ENCODE measurements at places on chromosomes 16 and 17.
A peak's percentile ranks its signal among the peaks of the same experiment; 100 is the strongest.

- no peak for DNase-seq
Observed at GRCh38 chr16:53744449-53744848, 40.5 kb downstream of the FTO start.

DNA sequence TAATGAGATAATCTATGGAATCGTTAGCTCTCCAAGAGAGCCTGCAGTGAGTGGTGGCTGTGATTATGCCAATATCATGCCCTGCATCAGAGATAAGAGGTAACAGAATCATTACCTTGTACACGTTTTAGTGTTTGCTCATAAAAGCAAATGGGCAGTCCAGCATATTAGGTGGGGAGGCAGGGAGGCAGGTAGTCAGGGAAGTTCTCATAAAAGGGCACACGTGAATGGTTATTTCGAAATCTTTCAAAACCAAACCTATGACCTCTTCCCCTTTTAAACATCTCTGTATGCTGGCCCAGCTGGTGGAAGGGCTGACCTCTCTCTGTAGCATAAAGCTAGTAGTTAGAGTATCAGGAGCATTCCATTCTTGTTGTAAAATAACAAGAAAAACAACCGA lies 51.7 kb downstream of the VAT1L start:
- DNase-seq: no peak

DNA sequence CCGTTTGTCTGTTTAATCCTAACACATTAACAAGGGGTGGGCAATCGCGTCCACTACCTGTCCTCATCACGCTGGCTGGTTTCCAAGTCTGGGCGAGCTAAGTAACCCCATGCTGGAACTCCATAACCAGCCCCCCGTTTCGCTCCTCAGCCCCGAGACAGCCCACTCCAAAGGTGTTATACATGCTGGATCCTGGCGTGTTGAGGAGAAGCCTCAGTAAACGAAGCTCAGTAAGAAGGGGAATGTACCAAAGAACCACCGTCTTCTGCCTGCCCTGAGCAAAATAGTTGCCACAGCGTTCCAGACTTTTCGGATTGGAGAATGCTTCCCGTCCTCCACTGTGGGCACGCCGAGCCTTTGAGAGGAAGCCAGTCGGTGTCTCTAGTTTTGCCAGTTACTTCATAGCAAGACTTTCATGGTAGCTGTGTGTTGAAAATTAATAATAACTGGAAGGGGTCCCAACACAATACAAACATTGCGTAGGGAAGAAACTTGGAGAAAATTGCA lies 16.1 kb upstream of the C17orf78 start:
- no peak for DNase-seq

DNA sequence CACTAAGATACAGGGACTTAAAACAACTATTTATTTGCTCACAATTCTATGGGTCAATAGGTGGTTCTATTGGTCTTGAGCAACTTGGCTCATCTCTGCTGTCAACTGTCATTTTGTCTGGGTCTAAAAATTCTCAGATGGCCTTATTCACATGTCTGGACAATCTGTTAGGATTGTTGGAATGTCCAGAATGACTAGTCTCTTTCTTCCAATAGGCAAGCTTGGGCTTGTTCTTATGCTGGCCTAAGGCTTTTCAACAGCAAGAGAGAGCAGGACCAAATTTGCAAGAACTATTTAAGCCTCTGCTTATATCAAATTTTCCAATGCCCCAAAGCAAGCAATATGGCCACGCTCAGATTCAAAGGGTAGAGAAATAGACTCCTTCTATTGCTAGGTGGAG lies 240.9 kb downstream of the KIF2B start:
- no peak for DNase-seq

DNA sequence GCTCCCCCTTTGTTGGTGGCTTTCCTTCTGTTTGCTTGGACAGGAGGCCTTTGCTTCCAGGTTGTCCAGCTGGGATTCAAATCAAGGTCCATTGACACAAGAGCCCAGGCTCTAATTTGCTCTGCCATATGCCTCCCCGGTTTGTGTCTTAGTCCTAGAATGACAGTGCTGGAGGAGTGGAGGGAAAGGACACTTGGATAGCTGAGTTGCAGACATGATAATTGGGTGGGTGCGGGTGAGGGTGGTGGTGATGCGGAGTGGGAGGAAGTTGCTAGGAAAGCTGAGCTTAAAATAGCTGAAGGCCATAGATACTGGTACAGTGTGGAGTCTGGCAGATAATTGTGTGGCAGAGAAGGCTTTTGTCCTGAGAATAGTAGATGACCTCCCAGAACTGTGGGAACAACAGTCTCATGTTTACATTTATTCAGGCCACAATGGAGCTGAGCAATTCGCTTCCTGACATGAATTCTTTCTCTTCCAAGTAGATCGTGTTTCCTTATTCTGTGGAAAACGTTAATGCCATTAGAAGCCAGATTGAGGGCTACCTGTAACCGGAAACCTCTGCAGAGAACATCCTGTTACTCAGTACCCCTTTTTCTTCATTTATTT lies 23.8 kb downstream of the SEC14L1 start:
- no peak for DNase-seq

- no peak for DNase-seq
Observed at GRCh38 chr17:79917902-79918484, 78.8 kb upstream of the CBX4 start.

DNA sequence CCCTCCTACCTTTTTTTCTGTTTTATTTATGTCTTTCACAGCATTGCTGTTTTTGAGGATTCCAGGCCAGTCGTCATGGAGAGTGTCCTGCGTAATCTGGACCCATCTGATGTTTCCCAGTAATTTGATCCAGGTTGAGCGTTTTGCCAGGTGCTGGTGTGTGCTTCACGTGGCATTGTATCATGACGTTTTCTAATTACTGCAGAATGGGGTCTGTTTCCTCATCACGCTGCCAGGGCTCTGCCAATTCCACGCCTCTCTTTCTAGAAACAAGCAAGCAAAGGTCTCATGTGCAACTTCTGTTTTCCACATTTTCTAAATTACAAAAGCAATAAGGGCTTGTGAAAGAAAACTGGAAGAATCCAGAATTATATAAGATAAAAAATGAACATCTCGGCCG lies 28.3 kb upstream of the BHLHA9 start:
- DNase-seq: no peak

DNA sequence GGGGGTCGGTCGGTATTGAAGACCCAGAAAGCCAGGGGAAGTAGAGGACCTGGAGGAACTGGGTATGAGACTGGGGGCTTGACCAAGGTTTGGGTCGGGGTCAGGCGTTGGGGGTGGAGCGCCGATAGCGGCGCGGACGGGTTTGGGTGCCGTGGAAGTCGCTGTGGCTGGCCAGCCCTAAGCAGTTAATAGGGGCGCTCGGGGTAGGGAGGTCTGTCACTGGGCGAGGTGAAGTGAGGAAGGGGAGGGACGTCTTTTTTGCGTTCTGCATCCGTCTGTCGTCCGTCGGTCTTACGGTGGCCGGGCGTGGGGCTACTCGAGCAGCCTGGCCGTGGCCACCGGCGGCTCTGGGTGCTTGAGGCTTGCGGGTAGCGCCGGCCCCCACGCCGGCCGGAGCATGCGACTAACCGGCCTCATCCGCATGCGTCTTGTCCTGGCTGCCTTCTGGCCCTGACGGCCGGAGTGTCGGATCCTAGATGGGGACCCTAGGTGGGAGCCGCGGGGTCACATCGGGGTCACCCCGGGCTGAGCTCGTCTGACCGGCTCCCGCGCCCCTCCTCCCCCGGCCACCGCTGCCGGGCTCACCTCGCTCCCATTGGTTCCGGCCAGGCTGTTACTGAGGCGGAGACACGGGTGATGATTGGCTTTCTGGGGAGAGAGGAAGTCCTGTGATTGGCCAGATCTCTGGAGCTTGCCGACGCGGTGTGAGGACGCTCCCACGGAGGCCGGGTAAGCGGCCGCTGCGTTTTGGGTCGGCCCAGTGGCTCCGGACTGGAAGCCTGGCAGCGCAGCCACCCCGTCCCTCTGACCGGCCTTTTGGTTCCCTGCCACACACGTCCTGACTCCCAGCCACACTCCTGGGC lies 10.3 kb upstream of the TMEM88 start:
- DNase-seq: peak; percentile 89

DNA sequence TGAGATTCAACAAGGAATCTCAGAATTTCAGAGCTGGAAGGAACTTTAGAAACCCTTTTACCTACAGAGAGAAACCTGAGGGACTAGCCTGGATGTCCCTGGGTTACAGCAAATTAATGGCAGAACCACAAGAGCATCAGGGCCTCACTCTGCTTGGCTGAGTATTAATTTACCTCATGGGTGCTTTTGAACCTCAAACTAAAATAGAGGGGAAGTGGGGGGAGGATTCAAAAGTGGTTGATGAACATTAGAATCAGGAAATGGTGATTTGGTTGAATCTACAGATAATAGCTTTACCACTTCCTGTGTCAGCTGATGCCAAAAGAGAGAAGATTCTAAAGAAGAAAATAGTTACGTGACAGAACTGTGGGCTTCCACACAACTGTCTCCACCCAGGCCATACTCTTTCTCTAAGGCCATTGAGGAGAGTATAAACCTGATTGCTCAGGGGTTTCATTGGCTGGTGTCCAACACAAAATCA lies 11.3 kb upstream of the SKAP1 start:
- DNase-seq: peak; percentile 63

DNA sequence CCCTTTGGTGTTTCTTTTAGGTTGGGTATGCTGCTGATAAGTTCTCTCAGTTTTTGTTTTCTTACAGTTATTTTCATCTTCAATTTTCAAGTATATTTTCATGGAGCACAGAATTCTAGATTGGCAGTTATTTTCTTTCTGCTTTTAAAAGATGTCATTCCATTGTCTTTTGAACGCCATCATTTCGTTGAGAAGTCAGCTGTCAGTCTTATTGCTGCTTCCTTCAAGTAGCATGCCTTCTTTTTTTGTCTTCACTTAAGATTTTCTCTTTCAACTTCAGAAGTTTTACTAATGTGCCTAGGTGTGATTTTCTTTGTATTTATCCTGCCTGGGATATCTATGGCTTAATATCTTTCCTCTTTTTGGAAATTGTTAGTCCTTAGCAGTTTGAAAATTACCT lies 262.2 kb upstream of the PMFBP1 start:
- no peak for DNase-seq

- peak; percentile 43 for DNase-seq
Observed at GRCh38 chr17:73646409-73647300, 2.4 kb upstream of the SDK2 start.

DNA sequence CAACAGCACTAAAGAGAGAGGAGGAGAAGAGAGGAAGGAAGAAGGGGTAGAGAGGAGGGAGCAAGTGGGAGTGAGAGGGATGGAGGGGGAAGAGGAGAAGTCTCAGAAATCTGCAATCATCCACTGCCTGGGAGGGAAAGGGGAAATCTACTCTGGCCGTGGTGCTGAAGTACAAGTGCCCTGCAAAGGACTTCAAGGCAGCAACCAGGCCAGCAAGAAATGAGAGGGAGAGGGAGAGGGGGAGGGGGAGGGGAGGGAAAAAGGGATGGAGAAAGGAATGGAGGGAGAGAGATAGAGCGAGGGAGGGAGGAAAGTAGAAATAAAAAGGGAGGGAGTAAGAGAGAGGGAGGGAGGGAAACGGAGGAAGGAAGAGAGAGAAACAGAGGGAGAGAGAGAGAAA lies 130.8 kb upstream of the EEF2KMT start:
- DNase-seq: no peak

- no peak for DNase-seq
Observed at GRCh38 chr17:64707050-64707591, 45.0 kb upstream of the SMURF2 start.

GRCh38 chr17:82118815-82119380 lies 20.9 kb upstream of the FASN start:
- DNase-seq: no peak

DNA sequence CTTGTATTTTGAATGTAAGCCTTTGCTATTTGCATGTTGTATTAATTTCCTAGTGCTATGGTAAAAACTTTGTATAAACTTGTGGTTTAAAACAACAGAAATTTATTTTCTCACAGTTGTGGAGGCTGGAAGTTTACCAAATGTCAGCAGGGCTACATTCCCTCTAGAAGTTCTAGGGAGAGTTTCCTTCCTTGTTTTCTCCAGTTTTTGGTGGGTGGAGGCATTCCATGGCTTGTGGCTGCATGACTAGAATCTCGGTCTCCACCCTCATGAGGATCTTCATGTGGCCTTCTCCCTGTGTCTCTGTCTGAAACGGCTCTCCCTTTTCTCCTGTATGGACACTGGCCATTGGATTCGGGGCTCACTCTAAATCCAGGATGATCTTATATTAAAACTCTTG lies 482.2 kb upstream of the GOT2 start:
- no peak for DNase-seq

GRCh38 chr16:706189-707061 lies 824 bp upstream of the FBXL16 start:
- no peak for DNase-seq

DNA sequence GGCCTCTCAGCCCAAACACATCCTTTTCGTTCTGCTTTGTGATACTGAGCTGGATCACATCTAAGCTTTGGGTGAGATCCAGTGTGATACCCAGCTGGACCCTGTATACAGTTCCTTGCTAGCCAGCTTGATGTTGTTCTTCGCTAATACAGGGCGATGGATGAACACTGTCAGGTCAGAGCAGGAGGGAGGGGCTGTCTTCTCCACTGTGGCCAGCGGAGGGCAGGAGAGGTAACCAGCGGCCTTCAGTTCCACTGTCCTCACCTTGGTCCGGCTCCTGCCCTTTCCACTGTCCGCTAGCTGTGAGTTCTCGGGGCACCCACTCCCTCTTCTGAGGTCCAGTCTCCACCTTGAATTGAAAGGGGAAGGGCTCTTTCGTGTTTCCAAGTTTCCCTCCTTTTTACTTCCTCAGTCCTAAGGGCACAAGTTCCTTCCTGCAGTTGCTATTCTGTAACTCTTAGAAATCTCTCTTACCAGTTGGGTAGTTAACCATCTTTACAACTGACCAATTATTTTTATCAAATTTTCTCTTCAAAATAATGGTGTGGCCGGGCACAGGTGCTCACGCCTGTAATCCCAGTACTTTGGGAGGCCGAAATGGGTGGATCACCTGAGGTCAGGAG lies 3.0 kb upstream of the ZNF213 start:
- peak; percentile 63 for DNase-seq

- DNase-seq: no peak
Observed at GRCh38 chr17:63703556-63704258, 3.8 kb upstream of the LIMD2 start.

DNA sequence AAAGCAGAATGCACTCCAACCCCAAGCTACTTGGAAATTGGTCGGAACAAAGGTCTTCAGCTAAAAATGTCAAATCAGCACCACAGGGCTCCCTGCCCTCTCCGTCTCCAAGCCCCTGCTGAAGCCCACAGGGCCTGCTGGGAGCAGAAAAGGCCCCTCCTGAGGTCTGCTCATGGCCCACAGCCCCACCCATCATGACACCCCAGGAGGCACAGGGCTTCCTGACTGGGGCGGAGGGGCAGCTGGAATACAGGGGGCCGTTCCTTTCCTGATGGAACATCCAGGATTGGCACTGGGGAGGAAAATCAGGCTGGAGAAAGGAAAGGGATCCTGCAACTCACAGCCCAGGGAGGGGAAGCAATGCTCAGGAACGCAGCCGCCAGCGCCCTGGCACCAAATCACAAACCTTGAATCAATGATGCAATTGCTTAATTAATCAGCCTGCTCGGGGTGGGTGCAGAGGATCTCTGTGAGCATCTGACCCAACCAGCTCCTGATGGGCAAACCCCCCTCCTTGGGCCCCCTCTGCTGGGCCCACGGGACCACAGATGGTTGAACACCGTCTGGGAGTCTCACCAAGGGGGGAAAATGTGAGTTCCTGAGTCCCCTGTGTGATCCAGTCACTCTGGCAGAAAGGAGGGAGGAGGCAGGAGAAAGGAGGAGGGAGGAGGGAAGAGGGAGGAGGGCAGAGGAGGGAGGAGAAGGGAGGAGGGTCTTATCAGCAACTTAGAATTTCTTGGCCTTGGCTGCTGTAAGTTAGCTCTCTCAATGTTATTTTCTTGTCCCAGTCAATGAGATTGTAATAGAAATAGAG lies 155.5 kb downstream of the ZNF423 start:
- DNase-seq: no peak

Measured in RPMI8226 (cell line).